Activated naive CD8-positive, alpha-beta T cell treated with anti-CD3 and anti-CD28 coated beads, Interleukin-2, amount 10 ng/mL, durations not matched to agents 7 days and 5 days (primary cell): ENCODE measurements at places on chromosomes 11 and 22. TPM values are rescaled to one million over a fixed set of nuclear protein-coding genes. Genes with fewer than 3 reads are reported as not detected.

ANKK1 gene
- total RNA-seq = 2.4 TPM

TUBGCP6 gene
- total RNA-seq = 94.5 TPM

OR6T1 gene
- total RNA-seq = not detected

TRIM64 gene
- not detected for total RNA-seq

TRABD gene
- 121 TPM for total RNA-seq

PYGM gene
- 7.2 TPM for total RNA-seq

TREH gene
- total RNA-seq = not detected

CNGA4 gene
- 0.20 TPM for total RNA-seq

CREB3L1 gene
- not detected for total RNA-seq

CYTH4 gene
- 149 TPM for total RNA-seq

ZNF408 gene
- 18.9 TPM for total RNA-seq

SHISA8 gene
- total RNA-seq = not detected

TST gene
- 3.7 TPM for total RNA-seq

MS4A6E gene
- not detected for total RNA-seq

CYB5R2 gene
- 1.6 TPM for total RNA-seq

WT1 gene
- not detected for total RNA-seq

GAB2 gene
- total RNA-seq = 7.1 TPM

LARGE2 gene
- total RNA-seq = 2.7 TPM

VWCE gene
- 3.1 TPM for total RNA-seq

PKDREJ gene
- total RNA-seq = not detected

SLC22A12 gene
- total RNA-seq = not detected

ALDH3B1 gene
- total RNA-seq = 0.45 TPM

PDGFB gene
- 7.9 TPM for total RNA-seq
